Bronchial epithelial cell (primary cell): ENCODE measurements at places on chromosomes 6 and 20.

- DNase-seq: peak; percentile 75
Measured at GRCh38 chr6:158605266-158605878, 39.2 kb downstream of the DYNLT1 start.

GRCh38 chr6:107323133-107323785, 136.1 kb downstream of the PDSS2 start:
- no peak for DNase-seq

DNA sequence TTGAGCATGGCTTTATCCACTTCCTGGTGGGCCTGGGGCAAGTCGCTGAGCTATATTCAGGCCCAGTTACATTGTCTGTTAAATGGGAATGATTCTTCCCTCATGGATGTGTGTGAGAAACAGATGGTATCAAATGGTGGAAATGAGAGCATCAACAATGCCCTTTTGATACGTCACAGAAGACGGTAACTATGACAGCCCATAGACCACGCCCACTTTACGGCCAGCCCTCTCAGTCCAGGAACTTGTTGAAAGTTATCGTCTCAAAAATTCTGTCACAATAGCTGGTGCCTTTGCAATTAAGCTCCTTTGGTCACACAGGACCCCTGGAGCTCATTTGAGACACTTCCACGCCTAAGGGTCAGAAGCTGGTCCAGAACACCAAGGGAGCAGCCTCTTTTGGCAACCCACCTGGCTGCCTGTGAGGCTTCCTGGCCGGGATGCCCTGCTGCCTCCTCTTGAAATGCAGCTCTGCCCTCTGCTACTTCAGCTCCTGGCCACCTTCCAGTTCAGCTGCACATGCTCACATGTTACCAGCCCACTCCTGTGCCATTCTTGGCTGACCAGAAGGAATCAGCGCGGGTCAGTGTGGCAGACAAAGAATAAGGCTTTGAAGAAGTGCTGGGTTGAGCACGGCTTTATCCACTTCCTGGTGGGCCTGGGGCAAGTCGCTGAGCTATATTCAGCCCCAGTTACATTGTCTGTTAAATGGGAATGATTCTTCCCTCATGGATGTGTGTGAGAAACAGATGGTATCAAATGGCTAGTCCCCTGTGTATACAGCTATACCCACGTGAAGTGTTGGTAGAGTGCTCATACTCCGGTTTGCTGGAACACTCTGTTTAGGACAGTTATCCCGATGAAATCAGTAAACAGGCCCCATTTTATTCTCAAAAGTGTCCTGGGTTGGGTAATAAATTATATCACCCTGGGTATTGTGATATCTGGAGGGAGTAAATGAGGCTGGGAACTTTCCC, 199.2 kb upstream of the SUPT3H start:
- no peak for DNase-seq

- no peak for DNase-seq
Measured at GRCh38 chr6:7171119-7171518, 63.4 kb downstream of the RREB1 start.

DNA sequence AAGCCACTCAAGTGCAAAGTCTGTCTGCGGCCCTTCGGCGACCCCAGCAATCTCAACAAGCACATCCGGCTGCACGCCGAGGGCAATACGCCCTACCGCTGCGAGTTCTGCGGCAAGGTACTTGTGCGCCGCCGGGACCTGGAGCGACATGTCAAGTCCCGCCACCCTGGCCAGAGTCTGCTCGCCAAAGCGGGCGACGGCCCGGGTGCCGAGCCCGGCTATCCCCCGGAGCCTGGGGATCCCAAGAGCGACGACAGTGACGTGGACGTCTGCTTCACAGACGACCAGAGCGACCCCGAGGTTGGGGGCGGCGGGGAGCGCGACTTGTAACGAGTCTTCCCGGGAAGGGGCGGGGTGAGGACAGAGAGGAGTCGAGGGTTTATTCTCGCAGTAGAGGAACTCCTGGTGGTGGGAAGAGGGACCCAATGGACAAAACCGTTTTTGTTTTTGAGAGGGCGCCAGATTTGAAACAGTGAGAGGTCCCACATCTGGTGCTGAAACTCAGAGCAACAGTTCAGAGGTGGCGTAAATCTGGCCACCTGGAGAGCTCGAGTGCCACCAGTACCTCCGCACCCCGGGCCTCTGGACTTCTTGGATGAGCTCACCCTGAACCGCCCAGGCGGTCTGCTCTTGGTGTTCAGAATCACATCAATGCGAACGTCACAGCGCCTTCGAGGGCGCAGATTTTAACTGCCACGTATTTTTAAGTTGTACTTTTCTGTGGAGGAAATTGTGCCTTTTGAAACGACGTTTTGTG, 8.0 kb downstream of the PRDM13 start:
- DNase-seq: no peak

GRCh38 chr20:47675190-47676142, 109.8 kb downstream of the SULF2 start:
- DNase-seq: peak; percentile 21

DNA sequence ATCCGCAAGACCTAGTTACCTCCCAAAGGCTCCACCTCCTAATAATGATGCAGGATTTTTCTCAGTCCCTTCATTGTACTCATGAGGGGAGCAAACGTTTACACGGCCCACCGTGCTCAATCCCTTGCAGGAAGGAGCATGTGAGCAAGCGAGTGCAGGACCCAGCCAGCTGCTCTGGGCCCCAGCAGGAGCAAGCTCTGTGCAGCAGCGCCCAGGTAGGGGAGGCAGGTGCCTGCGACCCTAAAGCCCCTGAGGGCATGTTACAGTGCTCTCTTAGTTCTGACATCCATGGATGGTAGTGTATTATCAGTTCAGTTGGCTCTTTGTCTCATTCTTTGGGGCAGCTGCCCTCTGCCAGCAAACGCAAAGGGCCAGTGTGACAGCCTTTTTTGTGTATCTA, 143.4 kb downstream of the TBXT start:
- DNase-seq: no peak

- DNase-seq: peak; percentile 48
Measured at GRCh38 chr6:148926478-148926877, 179.6 kb downstream of the UST start.

DNA sequence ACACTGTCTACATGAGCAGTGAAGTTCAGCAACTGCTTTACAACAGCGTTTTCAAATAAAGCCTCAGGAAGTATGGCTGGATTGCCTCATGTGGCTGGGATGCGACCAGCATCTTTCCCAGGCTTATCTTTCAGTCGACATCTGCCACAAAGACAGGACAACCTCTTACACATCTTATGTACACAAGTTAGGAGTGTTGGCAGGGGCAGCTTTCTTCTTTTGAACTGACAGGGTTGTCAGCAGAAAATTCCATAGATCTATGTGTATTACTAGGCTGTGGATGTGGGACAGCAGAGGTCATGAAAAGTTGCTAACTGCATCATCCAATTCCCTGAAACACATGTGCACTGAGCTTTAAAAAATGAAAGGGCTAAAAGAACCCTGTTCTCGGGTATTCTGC, 48.1 kb downstream of the PLAGL1 start:
- DNase-seq: no peak

DNA sequence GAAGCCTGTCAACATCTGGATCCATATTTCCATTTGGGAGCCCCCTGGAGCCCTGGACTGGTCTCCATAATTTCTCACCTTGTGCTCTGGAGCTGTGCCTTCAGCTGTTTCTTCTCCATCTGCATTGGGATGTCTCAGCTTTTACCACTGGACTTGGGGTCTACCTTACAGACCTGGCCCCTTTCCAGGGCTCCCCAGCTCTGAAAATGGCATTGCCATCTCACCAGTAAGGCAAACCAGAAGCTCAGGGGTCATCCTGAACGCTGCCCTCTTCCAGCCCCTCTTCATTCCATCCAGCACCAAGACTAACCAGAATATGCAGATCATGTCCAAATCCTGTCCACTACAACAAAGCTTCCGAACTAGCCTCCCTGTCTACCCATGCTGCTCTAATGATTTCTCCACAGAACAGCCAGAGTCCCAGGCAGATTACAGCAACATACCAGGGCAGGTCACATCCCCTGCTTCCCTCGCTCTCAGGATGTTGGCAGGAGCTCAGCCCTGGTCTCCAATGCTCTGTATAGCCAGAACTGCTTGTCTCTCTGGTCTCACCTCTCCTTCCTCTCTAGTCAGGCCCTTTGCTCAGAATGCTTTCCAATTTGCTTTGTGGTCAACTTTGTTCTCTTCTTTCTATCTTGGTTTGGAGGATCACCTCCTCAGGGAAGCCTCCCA, 17.7 kb upstream of the NNAT start:
- DNase-seq: no peak

DNA sequence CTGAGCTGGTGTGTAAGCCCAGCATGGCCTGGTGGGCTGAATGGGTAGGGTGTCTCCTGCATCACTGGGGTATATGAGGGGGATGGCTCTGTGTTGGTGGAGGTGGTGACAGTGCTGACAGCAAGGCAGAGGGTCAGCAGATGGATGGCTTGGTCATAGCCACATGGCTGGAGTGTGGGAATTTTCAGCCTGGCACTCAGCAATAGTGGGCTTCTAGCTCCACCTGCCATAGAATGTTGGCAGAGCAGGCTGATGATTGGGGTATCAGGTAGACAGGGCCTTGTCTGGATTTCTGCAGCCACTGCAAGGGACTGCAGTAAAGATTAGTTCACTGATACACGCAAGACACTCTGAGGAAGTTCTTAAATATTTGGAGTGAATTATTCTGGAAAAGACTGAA, 137.5 kb upstream of the BACH2 start:
- no peak for DNase-seq

DNA sequence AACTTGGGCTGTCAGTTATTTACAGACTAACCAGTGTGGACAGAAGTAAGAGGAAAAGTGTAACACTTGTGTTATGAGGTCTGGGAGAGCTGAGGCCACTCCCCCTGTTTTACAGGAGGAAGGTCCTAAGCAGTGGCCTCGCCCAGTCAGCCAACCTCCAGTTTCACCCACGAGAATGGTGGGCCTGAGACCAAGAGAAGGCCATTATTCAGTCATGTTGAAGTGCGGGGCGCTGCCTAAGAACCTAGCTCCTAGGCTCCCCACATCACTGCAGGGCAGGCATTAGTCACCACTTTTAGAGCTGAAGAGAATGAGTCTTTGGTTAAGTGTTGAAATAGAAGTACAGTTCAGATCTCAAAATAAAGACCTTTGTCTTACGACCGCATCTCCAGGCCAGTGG, 27.9 kb downstream of the CDYL start:
- peak; percentile 73 for DNase-seq
